Osteoblast (primary cell): ENCODE measurements at places on chromosomes 6 and 20.

GRCh38 chr6:151493161-151493803, 535 bp upstream of the CCDC170 start:
- DNase-seq, result no peak

GRCh38 chr6:5150551-5151075, 65.5 kb downstream of the PPP1R3G start:
- DNase-seq, result no peak

DNA sequence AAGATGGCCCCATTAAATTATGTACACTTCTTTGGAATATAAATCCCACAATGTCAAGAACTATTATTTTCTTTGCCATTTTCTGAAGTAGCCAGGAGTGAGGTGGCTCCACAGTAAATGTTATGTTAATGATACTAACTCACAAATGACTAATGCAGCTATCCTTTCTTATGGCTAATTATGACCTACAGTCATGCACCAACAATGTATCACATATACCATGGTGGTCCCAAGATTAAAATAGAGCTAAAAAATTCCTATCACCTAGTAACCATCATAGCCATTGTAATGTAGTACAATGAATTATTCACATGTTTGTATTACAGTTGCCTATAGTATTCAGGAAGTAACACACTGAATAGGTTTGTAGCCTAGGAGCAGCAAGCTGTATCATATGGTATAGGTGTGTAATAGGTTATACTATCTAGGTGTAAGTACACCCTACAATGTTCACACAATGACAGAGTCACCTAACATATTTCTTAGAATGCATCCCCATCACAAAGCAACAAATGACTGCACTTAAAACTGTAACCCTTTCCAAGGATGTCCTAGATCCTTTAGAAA, 15.3 kb downstream of the ECHDC1 start:
- DNase-seq, result no peak

DNA sequence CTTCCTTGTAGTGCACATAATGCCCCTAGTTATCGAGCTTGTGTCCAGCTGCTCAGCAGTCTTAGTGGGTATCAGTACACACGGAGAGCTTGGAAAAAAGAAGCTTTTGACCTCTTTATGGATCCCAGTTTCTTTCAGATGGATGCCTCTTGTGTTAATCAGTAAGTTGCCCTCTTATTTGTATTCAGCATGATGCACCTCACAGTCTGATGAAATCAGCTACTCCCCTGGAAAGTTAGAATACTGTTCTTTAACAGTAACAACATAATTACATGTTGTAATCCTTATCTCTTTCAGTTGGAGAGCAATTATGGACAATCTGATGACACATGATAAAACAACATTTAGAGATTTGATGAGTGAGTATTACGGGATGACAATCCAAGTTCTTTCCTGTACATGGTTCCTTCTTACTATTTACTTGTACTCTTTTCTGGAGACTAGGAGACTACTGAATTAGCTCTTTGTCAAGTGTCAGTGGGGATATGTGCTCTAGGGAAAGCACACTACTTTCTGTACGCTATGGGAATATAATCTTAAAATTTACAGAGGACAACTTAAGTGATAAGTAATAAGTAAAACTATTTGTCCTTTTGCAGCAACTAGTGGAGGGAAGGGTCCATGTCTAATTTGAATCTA, 39.1 kb downstream of the PGM3 start:
- DNase-seq, result peak; percentile 51

DNA sequence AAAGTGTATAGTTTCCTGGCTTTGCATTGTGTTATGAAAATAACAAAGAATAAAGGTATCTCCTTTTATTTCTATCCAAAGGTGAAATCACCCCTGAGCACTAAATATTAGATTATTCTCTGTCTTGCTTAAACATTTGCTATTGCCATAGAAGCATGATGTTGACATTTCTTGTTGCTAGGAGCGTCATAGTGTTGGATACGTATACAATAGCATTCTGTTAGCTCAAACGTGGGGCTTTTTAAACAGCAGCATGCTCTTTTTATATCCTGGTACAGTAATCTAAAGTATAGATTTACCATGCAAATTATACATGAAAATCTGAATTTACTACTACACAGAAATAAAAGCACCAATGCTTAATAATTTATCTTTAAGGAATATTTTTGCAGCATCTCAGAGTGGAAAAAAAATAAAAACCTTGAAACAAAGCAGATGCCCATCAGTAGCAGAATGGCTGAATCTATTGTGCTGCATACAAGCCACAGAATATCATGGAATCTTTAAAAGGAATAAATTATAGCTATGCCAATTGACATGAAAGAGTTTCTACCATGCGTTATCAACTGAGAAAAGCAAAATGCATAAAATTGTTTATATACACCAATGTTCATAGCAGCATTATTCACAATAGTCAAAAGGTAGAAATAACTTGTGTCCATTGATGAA, 9.6 kb upstream of the HSF2 start:
- DNase-seq, result no peak
